ENCODE measurements at places on chromosomes 3 and 15.

DNA sequence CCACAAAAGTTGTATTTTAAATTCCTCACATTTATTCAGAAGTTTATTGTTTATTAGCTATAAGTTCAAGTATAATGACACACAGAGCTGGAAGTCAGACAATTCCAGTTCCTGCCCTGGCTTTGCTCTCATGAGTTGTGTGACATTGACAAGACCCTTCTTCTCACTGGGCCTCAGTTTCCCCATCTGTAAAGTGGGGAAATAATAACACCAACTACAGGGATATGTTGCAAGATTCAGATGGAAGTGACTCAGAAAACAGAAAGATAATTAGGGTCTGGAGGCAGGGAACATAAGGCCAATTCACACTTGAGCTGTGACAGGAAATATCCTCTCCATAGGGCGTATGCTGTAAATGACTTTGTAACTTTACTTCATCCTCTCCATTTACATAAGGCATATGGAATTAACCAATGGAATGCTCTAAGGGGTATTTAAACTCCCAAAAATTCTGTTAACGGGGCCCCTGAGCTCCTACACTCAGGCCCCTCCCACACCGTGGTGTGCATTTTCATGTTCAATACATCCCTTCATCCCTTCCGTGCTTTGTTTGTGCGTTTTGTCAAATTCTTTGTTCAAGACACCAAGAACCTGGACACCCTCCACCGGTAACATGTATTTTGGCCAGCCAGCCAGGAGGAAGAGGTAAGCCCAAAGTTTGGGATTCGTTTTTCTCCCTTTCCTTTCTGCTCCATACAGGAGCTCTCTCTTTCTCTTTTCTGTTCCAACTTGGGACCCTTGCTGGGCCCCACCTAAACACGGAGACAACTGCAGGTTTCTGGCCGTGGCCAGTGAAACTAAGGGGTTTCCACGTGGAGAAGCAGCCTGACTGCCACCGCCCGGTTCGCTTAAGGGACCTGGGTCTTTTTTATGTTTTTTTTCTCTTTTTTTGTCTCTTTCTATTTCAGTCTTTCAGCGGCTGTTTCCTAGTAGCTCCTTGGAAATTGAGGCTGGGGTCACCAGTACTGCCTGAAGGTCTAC, 16.9 kb downstream of the CYP11A1 start:
- DNase-seq = no peak

DNA sequence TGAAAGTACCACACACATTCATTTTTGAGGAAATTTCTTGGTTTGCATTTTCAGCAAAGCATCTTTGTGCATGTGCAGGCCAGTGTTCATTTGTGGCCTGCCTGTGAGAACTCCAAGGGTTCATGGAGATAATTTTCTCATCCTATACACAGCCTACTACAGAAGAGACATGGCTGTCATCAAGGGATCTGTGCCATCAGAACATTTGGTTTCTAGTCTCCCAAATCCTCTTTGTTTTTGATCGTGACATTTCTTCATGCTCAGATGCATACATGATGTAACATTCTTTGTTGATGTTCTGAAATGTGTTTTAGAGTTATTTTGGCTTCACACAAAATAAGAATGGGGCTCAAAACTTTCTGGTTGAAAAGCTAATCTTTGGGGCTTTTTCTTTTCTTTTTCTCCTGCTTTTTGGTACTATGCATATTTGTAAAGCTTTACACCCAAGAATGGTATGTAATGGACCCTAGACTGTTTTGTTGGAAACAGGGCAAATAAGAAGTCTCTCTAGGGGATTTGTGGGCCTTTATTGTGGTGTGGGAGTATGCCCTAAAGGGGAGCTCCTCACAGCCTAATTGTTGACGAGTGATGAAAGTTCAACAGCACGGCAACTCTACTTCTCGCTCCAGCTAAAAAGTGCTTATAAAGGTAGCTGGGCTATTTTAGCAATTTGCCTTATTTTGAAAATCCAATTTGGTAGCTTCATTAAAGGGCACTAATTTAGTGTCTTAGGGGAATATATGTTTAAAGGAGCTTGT, 3.2 kb upstream of the ARPP21 start:
- DNase-seq = no peak

- DNase-seq = no peak
These were observed 75.0 kb upstream of the GCNT3 start for GRCh38 chr15:59536553-59536952.

DNA sequence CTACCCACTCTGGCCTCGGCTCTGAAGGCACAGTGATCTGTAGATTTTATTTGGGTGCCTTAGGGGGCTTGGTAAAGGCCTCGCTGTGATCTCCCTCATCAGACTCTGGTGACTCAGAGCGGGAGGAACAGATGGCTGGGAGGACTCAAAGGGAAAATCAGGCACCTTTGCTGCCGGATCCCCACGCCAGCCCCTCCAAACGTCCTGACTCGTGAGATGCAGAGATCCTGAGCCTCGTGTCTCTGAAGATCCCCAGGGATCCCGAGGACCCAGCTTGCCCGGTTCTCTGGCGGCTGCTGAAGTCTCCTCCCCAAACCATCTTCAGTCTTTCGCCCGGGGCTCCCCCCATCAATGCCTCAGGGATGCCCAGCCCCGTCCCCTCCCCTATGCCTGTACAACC, 32.8 kb downstream of the MUC20 start:
- DNase-seq = no peak

DNA sequence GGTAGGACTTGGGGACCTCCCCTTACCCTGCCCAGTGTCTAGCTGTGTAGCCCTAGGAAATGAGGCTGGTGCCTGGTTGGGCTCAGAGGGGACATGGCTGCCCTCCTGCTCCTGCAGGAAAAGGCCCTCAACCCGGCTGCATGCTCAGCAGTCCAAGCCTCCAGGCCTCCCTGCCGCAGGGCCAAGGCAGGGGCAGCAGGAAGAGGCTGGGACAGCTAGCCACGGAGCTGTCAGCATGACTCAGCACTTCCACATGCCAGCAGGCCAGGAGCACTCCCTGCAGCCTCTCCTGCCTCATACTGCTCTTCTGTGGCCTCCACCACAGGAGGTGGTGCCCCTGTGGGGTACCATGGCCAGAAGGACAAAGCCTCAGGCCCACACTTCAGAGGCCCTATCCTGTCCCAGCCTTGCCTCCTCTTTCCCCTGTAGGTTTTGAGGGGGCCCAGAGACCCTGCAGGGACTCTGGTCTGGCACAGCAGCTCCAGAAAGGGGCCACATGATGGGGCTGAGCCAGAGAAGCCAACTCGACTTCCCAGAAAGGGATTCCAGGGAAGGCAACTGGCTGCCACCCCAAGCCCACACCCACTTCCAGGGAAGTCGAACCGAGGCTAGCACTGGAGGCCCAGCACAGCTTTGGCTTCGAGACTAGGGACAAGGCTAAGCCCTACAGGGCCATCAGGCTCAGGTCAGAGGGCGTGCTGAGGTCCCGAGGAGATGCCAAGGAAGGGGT, 19.5 kb downstream of the TKT start:
- peak; percentile 93 for DNase-seq

GRCh38 chr3:177894081-177894728, 642.0 kb upstream of the KCNMB2 start:
- DNase-seq = no peak

DNA sequence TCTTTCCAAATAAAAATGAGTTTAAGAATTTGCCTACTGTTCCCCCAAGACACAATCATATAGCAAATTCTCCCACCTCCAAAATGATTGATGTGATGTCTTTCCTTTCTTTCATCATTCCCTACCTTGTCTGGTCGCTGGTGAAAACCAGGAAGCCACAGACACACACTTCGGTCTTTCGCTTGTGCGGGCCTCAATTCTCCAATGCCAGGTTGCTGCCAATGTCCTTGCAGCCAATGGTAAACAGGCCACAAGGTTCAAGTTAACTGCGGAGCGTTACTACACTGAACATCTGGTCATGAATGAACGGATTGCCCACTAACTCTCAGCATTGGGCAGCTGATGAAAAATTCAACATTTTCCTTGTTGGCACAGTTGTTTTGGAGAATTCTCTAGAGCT, 192.2 kb downstream of the FOXP1 start:
- no peak for DNase-seq

DNA sequence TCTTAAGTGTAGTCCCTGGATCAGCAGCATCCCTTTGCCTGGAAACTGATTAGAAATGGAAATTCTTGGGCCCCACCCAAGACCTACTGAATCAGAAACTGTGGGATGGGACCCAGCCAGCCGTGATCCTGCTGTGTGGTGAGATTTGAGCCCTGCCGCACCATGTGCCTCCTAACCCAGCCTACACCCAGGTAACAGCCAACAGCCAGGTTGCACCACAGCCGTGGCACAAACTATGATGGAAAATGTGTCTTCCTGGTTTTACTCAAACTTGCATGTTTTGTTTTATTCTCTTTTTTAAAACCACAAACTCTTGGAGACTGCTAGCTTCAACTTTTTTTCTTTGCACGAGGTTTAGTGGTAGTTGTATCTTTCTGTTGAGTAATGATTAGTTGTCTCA, 2.6 kb downstream of the LIMD1 start:
- peak; percentile 63 for DNase-seq

DNA sequence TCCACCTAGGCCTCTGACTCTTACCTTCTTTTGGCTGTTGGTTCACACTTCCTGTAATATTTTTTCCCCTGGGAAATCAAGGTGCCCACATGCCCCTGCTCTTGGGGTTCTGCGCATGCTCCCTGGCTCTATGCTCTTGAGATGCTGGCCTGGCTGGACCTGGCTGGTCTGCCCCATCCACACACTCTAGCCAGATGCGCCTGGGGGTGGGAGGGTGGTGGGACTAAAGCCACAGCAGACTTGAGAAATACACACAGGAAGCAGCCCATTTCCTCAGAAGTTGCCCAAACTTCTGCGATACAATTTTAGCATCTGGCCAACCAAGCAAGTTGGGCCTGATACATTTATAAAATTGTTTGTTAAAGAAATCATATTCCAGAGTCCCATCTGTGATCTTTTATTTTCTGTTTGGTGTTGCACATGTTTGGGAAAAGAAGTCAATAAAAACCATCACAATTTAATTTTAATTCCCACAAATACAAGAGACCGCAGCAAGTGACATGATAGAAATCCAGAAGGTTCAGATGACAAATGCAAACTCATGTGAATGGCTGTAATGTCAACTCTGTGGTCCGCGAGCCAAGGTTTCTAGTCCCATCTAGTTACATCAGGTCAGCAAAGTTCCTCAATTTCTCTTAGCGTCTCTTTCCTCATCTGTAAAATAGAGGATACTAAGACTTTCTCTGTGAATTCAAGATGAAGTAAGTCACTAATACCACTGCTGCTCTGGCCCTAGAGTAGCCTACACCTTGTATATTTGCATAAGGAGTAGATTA, 55.9 kb upstream of the MEF2A start:
- no peak for DNase-seq

- DNase-seq = no peak
These were observed 304.8 kb upstream of the CTDSPL start for GRCh38 chr3:37556789-37557301.

DNA sequence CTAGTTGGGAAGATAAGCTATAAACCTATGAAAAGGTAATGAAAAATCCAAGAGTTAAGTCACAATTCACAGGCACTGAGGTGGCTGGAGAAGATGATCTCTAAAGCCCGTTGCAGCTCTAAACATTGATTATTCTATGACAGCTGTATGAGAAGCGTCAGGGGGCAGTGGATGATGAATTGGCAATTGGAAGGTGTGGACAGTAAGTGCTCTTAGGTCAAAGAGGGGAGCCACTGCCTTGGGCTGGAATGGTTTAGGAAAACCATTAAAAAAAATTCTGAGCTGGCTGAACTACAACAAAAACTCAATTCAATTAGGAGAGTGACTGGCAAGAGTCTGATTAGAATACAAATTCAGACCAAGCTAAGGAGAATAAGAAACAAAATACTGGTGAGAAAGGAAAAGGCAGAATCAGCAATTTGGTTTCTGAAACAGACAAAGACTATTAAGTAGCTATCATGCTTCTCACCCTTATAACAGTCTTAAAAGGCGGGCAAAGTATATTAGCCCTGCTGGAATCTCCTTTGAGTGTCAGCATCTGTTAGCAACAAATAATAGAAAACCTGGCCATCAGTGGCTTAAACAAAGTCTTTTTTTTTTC, 8.8 kb upstream of the NMD3 start:
- DNase-seq = no peak

DNA sequence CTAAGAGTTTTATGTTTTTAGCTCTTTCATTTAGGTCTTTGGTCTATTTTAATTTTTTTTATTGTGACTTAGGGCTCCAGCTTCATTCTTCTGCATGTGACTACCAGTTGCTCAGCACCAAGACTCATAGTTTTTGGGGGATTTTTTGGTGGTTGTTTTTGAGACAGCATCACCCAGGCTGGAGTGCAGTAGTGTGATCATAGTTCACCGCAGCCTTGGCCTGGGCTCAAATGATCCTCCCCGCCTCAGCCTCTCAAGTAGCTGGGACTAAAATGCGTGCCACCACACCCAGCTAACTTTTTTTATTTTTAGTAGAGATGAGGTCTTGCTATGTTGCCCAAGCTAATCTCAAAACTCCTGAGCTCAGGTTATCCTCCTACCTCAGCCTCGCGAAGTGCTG, 19.4 kb downstream of the CDV3 start:
- no peak for DNase-seq

- DNase-seq = no peak
These were observed 59.8 kb downstream of the CHCHD4 start for GRCh38 chr3:14064910-14065309.

GRCh38 chr3:30084316-30084715, 522.1 kb upstream of the TGFBR2 start:
- DNase-seq = no peak

DNA sequence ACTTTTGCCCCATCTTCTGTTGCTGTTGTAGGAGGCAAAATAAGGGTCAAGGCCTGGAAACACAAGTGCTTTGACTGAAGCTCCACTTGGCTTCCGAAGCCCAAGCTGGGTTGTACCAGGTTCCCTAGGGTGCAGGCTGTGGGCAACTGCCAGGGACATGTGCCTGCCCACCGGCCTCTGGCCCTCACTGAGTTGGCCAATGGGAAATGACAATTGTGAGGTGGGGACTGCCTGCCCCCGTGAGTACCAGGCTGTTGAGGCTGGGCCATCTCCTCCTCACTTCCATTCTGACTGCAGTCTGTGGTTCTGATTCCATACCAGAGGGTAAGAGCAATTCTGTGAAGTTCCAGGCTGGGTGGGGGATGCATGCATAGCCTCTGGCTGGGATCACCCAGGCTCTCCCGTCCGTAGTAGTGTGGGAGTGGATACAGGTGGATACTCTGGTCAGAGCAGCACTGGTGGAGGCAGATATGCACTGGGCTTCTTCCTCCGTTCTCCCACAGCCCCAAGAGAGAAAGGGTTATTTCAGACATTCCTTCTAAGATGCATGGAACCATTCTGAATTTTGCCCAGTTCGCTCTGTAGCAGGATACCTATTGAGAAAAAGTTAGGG, at the start of gene ADIPOQ:
TSS of gene ADIPOQ (plus strand) at position 285 of the 613 bp plus-strand sequence. CDS start 10,349 bp downstream, outside the sequence.
- no peak for DNase-seq

GRCh38 chr3:162670181-162670580, 1173.6 kb downstream of the OTOL1 start:
- DNase-seq = no peak

GRCh38 chr3:50651920-50652529, 22.7 kb upstream of the DOCK3 start:
- no peak for DNase-seq

Measured in kidney tubule cell (primary cell).